ENCODE measurements at places on chromosomes 13 and 19.

- DNase-seq: no peak
Observed at GRCh38 chr13:110030394-110030928, 244.1 kb upstream of the IRS2 start.

- no peak for DNase-seq
Observed at GRCh38 chr13:59279028-59279427, 884.7 kb downstream of the DIAPH3 start.

GRCh38 chr19:16435238-16435917 lies 36.4 kb downstream of the EPS15L1 start:
- DNase-seq: no peak

DNA sequence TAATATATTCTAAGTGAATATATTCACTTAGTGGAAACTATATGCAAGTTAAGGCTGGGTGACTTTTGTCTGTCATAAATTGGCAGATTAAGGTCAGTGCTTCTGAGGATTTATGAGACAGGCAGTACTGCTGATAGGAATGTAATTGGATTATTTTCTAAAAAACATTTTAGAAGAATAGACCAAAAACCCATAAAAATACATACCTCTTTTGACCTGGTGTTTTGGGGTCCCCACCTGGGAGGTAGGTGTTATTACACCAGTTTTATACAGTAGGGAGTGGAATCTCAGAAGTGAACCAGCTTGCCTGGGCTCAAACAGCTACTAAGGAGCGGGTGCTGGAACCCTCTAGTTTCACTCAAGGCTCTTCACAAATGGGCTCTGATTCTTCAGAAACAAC lies 25.3 kb downstream of the COG3 start:
- no peak for DNase-seq

- no peak for DNase-seq
Observed at GRCh38 chr13:49052813-49053212, 77.1 kb downstream of the FNDC3A start.

GRCh38 chr19:4548238-4548584 lies 8.4 kb upstream of the LRG1 start:
- no peak for DNase-seq

- DNase-seq: no peak
Observed at GRCh38 chr19:35063940-35064818, 22.7 kb downstream of the HPN start.

GRCh38 chr13:113477724-113478123 lies 12.8 kb downstream of the DCUN1D2 start:
- no peak for DNase-seq

DNA sequence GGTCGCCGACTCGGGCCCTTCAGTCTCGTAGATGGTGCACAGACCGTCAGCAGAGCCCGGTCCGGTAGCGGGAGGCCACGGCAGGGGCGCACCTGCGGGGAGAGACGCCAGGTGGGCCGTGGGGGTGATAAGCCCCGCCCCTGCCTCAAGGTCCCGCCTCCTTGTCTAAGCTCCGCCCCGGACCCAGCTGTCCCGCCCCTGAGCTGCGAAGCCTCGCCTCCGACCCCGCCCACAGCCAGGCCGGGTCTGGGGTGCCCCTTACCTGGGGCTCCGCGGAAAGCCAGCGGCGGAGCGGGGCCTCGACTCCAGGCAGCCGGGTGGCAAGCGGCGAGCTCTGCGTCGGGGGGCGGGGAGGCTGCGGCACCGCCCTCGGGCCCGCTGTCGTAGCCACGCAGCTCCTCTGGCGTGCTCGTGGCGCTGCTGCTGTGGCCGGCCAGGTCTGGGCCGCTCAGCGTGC lies 4.7 kb downstream of the PRR36 start:
- DNase-seq: peak; percentile 86

DNA sequence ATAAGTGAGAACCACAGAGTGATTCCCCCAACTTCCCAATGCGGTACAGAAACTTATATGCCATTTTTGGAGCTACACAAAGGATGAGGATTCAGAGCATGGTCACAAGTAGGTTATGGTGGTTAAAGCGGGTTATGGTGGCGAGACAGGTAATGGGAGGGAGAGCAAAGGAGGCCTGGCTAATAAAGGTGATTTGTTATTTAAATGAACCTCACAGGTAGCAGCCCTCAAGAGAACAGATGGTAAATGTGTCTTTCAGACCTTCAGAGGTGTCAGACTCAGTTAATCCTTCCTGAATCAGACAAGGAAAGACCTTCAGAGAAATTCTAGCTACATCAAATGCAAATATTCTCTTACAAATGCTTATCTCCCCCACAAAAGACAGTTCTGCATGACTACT lies 1971.4 kb downstream of the OLFM4 start:
- DNase-seq: no peak

DNA sequence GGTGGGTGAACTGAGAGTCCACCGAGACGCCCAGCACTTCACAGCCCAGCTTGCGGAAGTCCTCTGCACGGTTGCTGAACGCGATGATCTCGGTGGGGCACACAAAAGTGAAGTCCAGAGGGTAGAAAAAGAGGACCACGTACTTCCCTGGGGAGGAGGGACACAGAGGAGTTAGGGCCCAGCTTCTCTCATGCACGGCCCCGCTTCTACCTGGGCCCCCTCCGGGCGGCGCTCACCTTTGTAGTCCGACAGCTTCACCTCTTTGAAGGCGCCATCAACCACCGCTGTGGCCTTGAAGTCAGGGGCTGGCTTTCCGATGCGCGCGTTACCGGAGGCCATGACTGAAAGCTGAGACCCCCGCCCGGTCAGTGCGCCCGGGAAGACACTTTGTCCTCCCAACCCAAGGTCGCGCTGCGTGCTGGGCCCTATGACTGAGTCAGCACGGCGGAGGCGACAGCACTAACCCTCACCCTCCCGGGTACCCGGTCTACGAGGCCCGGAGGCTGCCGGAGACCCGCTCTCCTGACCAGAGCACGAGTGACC lies 606 bp downstream of the PRDX2 start:
- DNase-seq: no peak

DNA sequence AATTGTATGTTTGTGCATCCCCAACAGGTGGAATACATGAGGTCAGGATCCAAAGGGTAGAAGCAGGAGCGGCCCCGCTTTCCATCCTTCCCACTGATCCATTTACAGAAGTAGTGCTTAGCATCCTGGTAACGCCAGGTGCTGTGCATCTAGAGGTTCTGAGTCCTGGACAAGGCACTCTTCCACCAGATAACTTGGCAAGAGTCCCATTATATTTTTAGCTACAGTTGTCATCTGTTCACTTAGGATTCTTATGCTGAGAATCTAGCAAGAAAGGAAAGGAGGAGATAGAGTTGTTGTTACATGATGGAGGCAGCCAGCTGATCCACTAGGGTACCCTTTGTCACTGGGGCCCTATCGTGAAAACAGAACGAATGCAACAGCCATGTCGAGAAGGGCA lies 389.5 kb upstream of the ZNF507 start:
- DNase-seq: no peak

- DNase-seq: no peak
Observed at GRCh38 chr19:18875726-18876125, 20.2 kb downstream of the CERS1 start.

DNA sequence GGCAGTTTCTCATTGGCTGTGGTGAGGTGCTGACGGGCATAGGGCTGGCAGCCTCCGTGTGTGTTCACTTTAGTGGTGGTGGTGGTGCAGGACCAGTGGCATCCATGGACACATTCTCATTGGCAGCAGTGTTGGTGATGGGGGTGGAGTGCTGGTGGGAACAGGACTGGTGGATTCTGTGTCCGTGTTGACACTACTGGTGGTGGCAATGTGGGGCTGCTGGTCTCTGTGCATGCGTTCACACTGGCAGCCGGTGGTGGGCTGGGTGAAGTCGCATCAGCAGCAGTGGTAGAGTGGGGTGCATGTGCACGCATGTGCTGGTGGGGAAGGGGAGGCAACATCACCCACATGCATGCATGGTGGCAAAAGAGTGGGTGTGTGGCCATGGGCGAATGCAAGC lies 1471.4 kb upstream of the PCDH20 start:
- no peak for DNase-seq

DNA sequence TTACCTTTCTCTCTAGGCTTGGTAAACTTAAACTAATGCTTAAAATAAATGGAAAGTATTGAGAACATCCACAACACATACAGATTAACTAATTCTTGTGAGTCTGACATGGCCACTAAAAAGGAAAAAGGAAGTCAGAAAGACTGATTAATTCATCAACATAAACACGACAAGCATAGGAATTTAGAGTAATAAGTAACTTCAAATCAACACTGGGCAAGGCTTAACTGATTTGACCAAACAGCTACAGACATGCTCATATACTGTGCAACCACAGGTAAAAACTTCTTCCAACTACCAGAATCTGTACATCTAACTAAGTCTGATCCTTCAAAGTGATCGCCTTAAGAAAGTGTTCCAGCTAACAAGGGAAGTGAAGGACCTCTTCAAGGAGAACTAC lies 20.5 kb downstream of the UGGT2 start:
- no peak for DNase-seq

DNA sequence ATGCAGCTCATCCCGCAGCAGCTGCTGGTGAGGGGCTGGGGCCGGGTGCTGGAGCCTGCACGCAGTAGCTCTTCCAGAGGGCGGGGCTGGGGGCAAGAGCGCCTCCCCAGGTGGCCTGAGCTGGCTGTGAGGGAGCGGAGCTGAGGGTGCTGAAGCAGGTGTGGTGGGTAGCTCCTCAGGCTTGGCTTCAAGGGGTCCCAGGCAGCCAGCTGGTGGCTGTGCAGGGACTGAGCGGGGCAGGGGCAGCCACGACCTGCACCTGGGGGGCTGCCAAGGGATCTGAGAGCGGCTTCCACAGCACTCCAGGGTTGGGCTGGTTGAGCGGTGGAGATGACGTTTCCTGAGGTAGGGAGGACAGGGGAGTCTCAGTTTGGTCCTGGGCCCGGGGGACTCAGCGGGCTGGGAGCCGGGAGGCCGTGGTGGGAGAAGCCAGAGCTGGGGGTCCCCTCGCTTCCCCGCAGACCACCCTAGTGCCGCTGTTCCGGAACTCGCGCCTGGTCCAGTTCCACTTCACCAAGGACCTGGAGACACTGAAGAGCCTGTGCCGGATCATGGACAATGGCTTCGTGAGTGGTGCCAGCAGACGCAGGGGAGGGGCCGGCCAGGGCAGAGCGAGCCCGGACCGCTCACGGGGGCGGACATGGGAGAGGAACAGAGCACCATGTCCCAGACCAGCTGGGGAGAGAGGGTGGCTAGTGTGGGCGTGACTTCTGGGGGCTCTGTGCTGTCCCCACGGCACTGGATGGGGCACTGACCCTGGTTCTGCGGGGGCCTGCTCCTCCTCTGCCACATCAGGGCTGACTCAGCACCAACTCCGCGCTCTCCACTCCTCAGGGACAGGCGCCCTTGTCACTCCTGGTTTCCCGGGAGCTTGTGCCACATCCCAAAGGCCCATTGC lies 7.4 kb downstream of the PTOV1 start:
- DNase-seq: no peak

GRCh38 chr19:36775768-36776167 lies 3.2 kb upstream of the ZNF850 start:
- no peak for DNase-seq

GRCh38 chr13:87089391-87089790 lies 581.8 kb upstream of the SLITRK5 start:
- DNase-seq: no peak

GRCh38 chr13:43761616-43762315 lies 25.0 kb downstream of the ENOX1 start:
- DNase-seq: no peak

DNA sequence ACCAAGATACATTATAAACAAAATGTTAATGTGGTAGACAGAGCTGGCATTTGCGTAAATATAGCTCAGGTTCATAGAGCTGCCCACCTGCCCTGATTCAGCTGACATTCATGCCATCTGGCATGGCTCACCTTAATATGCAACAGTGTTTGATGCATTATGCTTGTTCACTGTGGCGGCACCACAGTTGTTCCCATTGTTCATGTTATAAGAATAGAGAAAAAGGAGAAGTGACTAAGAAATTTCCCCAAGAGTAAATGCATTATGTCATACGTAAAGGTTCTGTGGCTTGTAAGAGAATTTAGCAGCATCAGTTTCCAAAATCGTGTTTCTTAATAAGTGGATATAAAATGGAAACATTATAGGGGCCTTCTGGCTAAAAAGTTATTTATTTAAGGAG lies 4.5 kb downstream of the CCNA1 start:
- DNase-seq: no peak

- no peak for DNase-seq
Observed at GRCh38 chr19:13744174-13744573, 20.1 kb upstream of the MRI1 start.

DNA sequence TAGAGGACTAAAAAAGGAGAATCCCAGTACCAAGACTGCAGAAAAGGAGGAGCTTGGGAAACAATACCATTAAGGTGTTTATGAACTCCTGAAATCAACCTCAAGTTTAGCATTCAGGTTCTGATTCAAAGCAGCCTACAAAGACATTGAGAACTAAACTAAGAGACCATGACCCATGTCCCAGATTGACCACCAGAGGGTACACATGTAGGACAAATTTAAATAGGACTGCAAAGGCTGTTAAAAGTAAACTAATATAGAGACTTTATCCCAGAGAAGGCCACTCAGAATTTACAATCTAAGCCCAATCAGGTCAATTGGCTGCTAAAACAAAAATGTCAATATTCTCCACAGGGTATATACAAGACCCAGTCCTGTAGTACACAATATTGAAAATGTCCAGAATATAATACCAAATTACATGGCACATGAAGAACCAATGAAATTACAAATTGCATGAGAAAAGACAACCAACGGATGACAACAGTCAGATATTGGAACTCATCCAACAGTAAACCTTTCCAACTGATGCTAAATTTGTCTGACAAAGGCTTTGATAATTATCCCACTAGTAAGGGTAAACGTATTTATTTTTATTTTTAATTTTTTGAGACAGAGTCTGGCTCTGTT lies 682.4 kb downstream of the UQCRFS1 start:
- no peak for DNase-seq

DNA sequence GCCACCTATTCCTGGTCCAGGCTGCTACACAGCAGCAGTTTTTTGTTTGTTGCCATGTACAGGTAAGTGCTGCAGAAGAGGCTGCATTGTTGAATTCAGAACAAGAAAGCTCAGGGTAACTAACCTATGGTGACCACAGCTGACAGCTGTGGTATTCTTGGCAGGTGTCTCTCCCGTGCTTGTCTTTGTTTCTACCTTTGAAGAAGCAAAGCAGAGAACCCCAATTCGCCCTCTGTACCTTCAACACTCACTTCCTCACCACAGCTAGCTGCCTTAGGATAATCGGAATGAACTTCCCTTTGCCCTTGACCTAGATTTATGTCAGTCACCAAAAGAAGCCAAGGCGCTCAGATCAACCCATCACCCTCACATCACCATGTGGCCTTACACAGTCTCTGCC lies 1703.3 kb upstream of the SLC10A2 start:
- DNase-seq: no peak

GRCh38 chr19:58572818-58573657 lies at the start of gene MZF1:
MZF1 (minus strand) TSS chr19:58573335; CDS start chr19:58571389, 1,946 bp downstream.
- DNase-seq: peak; percentile 96

- DNase-seq: no peak
Observed at GRCh38 chr13:39603424-39603947, 493 bp upstream of the LHFPL6 start.

- no peak for DNase-seq
Observed at GRCh38 chr19:53157626-53158025, 1.2 kb downstream of the ZNF347 start.

GRCh38 chr19:41307090-41307875 lies 2.7 kb upstream of the CCDC97 start:
- DNase-seq: no peak

- DNase-seq: no peak
Observed at GRCh38 chr13:98280176-98280510, 103.1 kb upstream of the RNF113B start.

GRCh38 chr19:21065336-21065735 lies 16.7 kb upstream of the ZNF714 start:
- DNase-seq: no peak

- DNase-seq: no peak
Observed at GRCh38 chr19:7251494-7251893, 42.7 kb downstream of the INSR start.

Data from germinal center (tissue), 1 donor.